ENCODE measurements at places on chromosomes 3 and 15. TPM values are rescaled to one million over a fixed set of nuclear protein-coding genes. Genes with fewer than 3 reads are reported as not detected.

The LRRFIP2 gene
- total RNA-seq = 41.6 TPM

The ATP13A5 gene
- total RNA-seq = not detected

The SPATA12 gene
- total RNA-seq = not detected

The SLC28A2 gene
- total RNA-seq = not detected

The SCG5 gene
- total RNA-seq = 13.7 TPM

The CRABP1 gene
- not detected for total RNA-seq

The LRTM1 gene
- total RNA-seq = not detected

The LPCAT4 gene
- 5.4 TPM for total RNA-seq

The ZIC1 gene
- total RNA-seq = not detected

The CHDH gene
- under 0.01 TPM for total RNA-seq

The ZCWPW2 gene
- 0.74 TPM for total RNA-seq

The WWTR1 gene
- total RNA-seq = 21.8 TPM

The TM6SF1 gene
- total RNA-seq = 0.55 TPM

The TMCO5A gene
- total RNA-seq = not detected
